ENCODE measurements at places on chromosomes 16 and 17.

DNA sequence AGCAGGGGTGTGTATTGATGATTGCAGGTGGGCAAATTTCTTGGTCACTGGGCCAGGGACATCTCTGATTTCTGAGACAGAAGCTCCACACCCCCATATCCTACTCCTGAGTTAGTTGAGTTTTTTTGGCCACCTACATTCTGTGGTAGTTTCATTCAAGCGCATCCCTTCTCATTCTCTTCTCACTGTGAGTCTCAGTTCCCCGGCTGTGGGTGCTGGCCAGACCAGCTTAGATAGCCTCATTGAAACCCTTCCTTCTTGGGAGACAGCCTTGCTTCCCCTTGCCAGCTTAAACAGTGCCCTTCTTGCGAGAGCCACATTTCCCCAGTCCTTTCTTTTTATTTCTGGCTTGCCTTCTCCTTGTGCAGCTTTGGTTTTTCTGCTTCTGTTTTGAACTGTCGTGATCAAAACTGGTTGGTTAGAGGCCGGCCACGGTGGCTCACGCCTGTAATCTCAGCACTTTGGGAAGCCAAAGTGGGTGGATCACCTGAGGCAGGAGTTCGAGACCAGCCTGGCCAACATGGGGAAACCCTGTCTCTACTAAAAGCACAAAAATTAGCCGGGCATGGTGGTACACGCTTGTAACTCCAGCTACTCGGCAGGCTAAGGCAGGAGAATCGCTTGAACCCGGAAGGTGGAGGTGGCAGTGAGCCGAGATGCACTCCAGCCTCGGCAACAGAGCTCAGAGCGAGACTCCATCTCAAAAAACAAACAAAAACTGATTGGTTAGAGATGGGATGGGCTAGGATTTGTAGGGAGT lies 2.8 kb downstream of the GPT2 start:
- DNase-seq, result no peak

DNA sequence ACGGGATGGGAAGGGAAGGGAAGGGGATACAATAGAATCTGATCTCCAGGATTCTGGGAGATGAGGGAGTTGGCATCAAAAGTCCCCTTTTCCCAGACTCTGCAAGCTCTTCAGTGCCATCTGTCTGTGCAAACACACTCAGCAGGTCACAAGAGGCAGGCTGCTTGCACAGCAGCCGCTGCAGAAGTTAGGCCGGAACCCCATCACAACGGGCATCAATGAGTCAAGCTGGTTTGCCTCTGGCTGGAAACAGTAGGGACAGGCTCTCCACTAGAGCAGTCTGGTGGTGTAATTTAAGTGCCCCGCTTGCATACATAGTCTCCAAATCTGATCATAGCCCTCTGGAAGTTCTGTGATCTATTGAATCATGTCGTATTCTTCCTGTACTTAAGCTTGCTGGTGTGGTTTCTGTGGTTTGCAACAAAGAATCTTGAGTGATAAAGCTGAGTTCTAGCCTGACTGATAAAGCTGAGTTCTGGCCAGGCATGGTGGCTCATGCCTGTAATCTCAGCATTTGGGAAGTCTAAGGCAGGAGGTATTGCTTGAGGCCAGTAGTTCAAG lies 33.7 kb upstream of the KDM8 start:
- no peak for DNase-seq

GRCh38 chr16:1794221-1794871 lies 841 bp upstream of the IGFALS start:
- DNase-seq, result no peak

DNA sequence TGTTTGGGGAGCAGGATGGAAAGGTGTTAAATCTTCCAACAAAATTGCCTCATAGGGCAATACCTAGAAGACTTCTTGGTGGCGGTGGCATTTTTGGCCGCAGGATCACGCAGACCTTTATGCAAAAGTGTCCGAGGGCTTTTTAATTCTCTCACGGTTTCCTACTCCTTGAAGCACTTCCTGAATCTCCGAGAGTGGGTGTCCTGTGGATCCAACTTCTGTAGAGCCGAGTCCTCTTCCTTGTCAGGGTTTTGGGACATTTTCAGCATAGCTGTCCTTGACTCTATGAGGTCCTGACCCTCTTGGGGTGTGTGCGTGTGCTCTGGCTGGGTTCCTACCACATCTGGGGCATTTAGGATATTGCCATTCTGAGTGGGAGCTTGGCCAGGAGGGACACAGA lies 31.7 kb downstream of the IL21R start:
- DNase-seq, result no peak

DNA sequence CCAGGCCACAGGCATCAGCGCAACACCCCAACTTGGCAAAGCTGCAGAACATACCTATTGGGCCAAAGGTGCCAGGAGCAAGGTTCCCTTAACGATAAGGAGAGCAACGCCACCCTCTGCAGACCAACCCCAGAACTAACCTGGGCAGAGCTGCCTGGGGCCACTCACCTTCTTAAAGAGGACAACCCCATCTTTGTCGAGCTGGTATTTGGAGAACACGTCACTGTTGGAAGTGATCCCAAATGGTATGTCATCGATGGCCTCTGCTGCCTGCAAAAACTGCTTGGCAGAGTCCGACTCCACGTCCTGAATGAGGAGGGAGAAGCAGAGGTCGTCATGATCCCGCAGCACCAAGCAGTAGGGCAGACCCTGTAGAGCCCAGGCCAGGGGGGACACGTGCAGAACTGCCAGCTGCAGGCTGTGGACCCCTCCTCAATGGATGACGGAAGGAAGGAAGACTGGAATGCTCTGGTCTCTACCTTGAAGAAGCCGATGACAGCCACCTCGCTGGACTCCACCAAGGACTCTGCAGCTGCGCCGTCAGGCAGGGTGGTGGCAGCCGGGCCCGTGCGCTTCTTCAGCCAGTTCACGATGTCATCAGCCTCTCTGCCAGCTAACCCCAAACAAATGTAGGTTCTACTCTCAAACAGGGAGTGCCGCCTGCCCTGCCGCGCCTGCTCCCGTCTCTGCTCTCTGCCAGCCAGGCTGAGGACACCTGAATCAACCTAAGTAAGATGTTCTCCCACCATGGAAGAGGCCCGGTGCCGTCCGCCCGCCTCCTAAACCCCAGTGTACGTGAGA lies 5.2 kb downstream of the P4HB start:
- peak; percentile 41 for DNase-seq

- DNase-seq, result no peak
Observed at GRCh38 chr17:41539979-41540701, 12.0 kb upstream of the KRT19 start.

DNA sequence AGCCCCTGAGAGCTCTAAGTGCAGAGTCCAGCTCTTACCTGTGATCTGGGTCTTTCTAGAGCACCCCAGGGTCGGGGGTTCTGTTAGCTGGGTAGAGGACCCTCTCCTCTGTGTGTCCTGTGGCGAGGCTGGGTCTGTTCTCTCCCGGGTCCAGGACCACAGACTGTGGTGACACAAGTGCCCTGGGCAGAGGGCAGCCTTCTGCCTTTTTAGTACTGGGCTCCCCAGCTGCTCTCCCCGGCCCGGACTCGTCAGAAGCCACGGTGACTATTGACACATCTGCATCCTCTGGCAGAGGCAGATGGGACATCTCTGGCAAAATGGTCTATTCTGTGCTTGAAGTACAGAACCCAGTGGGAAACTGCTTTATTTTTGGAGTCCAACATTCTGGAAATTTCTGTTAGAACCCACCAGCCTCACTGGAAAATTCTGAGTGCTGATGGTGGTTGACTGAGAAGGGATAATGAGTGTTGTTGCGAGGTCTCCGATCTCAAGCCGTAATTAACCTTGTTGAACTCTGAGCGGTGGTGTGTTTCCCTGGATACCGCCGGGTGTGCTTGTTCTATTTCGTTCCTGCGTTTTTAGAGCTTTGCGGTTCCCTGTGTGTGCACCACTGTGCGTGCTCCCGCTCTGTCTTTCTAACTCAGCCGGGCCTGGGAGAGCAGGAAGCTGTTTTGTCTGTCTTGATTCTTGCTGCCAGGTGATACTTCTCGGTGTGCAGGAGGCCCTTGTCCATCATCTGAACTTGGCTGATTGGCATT lies 26.0 kb upstream of the NUDT16L1 start:
- DNase-seq, result no peak

DNA sequence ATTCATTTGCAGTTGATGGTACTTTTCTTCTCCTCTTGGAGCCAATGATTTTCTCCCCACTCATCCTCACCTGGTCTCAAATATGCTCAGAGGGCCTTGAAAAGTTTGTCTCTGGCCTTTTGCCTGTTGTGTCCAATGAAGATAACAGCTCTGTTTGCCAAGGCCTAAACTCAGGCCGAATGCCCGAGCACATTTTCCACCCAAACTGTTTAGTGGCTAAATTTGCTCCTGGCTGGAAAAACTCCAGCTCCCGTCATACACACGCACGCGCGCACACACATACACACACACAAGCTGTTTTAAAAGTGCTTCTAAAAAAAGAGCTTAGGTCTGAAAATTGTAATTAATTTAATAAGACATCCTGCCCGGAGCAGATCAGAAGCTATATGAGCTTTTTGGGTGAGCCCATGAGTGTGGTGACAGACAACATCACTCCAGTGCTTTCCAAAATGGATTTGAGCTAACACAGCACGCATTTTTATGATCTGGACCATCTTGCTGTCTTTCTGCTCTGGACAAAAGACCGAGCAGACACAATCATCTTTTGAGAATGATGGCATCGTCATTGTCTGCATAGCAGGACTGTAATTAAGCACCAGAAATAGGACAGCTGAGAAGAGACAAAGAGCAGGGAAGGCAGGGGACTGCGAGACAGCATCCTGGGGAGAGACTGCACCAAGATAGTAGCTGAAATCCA lies 48.9 kb downstream of the IRX6 start:
- no peak for DNase-seq

DNA sequence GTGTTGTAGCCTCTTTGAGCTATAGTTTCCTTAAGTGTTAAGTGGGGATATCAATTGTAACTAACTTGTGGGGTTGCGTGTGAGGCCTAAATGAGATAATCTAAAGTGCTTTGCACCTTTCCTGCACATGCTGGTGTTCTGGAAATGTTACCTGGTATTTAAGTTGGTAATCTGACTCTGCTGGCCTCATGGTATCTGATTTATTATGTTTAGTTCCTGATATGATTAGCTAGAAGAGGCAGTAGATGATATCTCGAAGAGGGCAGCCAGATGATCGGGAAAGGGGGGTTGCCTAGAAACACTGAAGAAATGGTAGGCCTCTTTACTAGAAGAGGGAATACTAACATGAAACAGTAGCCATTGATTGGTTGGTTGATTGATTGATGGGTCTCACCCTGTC lies 65.4 kb upstream of the CLEC18A start:
- DNase-seq, result no peak

DNA sequence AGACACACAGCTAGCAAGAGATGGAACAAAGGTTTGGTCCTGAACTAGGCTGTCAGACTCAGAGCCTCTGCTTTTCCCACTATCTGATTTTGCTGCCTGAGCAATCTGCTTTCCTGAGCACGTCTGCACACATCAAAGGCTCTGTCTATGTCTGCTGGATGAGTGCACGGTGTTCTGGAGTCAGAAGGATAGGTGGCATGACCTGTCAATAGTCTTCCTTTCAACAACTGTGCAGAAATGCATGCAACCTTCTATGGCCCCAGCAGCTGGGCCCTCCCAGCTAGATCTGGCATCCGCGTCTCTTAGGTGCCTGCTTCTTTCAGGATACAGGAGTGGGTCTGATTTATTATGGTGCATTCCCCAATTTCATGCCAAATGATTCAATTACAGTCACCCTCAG lies 138.3 kb downstream of the UTP18 start:
- no peak for DNase-seq

DNA sequence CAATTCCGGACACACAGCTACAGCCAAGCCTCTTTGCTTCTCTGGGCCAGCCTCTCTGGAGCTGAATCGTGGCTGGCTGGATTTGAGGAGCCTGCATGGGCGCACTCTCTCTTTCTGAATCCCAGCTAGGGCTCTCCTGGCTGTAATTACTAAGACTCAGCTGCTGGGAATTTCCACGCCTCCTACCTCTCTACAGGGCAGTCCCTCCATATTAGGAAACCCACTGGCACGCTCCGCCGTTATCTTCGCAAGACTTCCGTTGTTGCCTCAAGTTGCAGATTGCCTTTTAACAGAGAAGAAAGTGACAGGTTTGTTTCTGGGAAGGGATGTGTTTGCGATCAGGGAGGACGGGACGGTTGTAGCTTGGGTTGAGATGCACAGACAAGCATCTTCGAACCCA lies 188.4 kb upstream of the NLRP1 start:
- DNase-seq, result no peak

DNA sequence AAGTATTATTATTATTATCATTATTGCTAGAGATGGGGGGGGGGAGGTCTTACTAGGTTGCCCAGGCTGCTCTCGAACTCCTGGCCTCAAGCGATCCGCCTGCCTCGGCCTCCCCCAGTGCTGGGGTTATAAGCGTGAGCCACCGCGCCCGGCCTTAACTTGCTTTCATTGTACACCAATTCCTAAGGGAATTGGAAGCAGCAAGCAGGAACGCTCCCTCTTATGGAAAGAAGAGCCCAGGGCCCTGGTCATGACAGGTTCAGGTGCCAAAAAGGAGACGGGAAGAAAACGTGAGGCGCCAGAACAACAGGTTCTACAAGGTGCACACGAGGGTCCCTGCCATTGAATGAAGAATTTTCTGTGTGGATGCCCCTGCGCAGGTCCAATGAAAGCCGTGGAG lies 540 bp upstream of the RPL38 start:
- DNase-seq, result no peak

- no peak for DNase-seq
Observed at GRCh38 chr17:3033248-3033640, 30.2 kb downstream of the OR1D5 start.

- no peak for DNase-seq
Observed at GRCh38 chr16:1876468-1876867, 4.5 kb upstream of the MEIOB start.
